Hindlimb muscle (tissue), 1 donor: ENCODE measurements at places on chromosomes 5 and 9.

DNA sequence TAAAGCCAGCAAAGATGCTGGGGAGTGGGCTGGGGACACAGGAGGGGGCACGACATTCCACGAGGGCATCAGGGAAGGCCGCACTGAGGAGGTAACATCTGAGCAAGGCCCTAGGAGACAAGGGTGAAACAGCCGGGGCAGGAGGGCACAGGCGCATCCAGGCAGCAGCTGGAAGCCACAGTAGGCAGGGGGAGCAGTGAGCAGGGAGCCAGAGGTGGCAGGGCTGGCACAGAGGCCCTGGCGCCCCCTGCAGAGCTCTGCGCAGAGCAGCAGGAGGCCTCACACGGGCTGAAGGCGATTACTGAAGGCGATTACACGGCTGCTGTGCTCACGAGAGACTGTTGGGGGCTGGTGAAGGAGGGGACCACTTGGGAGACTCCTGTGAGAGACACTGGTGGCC lies 15.4 kb downstream of the LMAN2 start:
- DNase-seq: no peak

DNA sequence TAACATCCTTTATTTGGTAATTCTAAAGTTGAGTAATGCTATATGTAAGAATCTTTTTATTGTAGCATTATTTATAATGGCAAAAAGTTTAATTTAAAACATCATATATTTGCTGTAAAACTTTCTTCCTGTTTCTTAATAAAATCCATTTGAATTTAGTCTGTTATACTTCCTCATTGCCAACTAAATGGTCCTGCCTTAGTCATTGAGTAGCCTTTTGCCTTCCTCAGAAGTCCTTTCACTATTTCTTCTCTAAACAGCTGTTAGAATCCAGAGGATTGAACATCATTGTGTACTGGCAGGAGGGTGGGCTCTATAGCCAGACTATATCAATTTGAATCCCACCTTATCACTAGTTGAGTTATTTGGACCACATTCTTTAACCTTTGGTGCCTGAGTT lies 11.0 kb downstream of the SLC44A1 start:
- DNase-seq: no peak

- no peak for DNase-seq
Measured at GRCh38 chr5:81154725-81155124, 78.4 kb upstream of the CKMT2 start.

GRCh38 chr5:66415208-66415607 lies 181.0 kb upstream of the MAST4 start:
- DNase-seq: no peak
